ENCODE measurements at places on chromosomes 4 and X. TPM values are rescaled to one million over a fixed set of nuclear protein-coding genes. Genes with fewer than 3 reads are reported as not detected.

HEPH gene
- 4.2 TPM for total RNA-seq

CNGA1 gene
- total RNA-seq = 0.33 TPM

RADX gene
- total RNA-seq = 5.7 TPM

DNA sequence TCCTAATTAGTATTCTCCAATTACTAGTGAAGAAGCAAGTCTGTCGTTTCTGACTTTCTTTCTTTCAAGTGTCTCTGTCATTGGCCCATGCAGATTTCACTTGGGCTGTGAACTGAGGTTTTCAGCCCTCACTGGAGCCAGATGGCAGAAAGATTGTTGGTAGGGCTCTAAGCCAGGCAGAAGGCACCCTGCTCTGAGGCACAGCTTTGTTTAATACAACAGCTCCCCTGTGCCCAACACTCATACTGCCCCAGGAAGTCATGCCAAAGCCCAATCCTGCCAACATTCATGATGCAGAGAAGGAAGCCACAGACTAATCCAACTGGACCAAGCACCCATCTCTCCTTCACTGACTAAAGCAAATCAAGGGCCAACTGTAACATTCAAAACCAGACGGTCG is 117.1 kb upstream of the FRG1 start:
- no peak for DNase-seq

- DNase-seq = no peak
Observed at GRCh38 chr4:150817804-150818528, 197.1 kb downstream of the LRBA start.

- DNase-seq = no peak
Observed at GRCh38 chrX:69362856-69363255, 141.3 kb upstream of the NALF2 start.

DNA sequence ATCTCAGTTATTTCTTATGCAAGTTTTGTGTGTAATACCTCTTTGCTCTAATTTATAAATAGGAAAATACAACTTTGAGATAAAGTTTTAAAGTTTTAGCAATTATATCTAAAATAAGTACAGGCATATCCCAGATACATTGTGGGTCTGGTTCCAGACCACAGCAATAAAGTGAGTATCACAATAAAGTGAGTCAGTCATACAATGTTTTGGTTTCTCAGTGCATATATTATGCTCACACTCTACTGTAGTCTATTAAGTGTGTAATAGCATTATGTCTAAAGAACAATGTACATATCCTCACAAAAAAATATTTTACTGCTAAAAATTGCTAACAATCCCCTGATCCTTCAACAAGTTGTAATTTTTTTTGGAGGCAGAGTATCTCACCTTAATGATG is 49.2 kb downstream of the ANAPC10 start:
- DNase-seq = no peak

DNA sequence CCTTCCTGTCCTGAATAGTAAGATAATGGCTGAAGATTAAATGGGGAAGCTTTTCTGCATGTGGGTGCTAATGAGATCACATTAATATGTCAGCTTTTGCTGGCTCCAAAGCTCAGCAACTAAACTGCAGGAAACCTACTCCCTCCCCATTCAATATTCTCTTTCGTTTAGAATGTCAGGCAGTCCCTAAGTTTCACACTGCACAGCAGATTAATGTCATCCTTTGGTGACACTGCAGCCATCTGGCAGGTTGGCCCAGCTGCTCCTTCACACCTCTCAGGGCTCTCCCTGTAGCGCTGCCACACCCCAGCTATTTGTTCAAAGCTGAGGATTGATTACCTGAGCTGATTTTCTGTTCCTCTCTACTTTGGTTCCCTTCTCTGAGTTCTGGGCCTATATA is 110.5 kb downstream of the KDR start:
- no peak for DNase-seq

- DNase-seq = no peak
Observed at GRCh38 chr4:128311659-128312403, 24.2 kb upstream of the PGRMC2 start.

- no peak for DNase-seq
Observed at GRCh38 chr4:61200916-61201526, 895 bp downstream of the ADGRL3 start.

GRCh38 chr4:173763389-173763788 is 233.4 kb upstream of the HAND2 start:
- no peak for DNase-seq

GRCh38 chr4:159341522-159341921 is 238.6 kb downstream of the RAPGEF2 start:
- DNase-seq = no peak

DNA sequence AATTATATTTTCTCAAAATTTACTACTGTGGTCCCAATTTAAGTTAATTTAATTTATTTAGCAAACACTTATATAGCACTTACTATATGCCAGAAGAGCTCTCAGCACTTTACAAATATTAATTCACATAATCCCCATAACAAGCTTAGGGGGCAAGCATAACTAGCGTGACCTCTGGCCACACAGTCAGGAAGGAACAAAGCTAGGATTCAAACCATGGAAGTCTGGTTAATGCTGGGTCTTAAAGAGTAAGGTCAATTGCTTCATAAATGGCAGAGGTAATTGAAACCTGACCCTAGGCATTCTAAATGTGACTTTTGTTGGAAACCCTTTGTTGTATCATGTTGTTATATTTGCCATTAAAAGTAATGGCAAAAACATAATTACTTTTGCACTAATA is 279.5 kb upstream of the EMCN start:
- no peak for DNase-seq

GRCh38 chrX:76407795-76408194 is 19.7 kb upstream of the MAGEE1 start:
- DNase-seq = no peak

GRCh38 chr4:138567696-138568095 is 325.5 kb upstream of the SLC7A11 start:
- no peak for DNase-seq

DNA sequence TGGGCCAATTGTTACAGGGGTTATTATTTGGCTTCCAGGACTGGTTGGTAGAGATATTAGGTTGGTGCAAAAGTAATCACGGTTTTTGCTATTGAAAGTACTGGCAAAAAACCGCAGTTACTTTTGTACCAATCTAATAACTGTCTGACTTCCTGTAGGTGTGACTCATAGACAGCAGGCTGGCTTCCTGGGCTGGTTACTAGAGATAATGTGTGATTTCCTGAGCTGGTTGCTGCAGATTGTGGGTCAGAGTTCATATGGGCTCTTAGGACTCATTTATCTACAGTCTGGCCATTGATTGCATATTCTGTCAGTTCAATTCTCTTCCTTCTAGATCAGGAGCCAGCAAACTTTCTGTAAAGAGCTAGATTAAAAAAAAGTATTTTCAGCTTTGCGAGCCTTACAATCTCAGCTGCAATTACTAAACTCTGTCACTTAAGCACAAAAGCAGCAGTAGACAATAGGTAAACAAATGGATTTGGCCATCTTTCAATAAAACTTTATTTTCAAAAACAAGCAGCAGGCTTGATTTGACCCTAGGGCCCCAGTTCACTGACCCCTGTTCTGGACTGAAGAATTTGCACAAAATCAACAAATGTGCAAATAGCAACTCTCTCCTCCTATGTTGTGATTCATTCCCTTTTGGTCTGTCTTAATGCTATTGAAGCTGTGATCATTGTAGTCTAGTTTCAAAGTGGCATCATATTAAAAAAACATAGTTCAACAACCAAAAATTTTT is 50.8 kb upstream of the BOD1L1 start:
- no peak for DNase-seq
